ENCODE measurements at places on chromosomes 7 and 10.
A peak's percentile ranks its signal among the peaks of the same experiment; 100 is the strongest.

- DNase-seq = no peak
These were observed 22.1 kb upstream of the HSPB1 start for GRCh38 chr7:76280408-76280807.

DNA sequence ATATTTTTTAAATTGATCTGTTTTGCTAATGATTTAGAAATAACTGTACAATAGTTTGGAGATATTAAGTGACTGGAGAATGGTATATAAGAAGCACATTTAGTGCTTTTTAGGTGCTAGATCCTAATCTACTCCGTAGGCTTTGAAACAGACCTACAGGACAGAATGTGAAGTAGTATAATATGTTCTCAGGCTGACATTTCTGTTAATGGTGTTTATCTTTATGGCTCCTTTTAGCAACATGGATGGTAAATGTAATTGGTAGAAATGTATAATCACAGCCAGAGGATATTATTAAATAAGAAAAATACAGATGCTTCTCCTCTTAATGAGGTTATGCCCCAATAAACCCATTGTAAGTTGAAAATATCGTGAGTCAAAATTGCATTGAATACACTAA is 30.6 kb upstream of the CCDC7 start:
- no peak for DNase-seq

- DNase-seq = no peak
These were observed 74.0 kb downstream of the TLL2 start for GRCh38 chr10:96439725-96440124.

GRCh38 chr7:133623721-133624120 is 370.8 kb downstream of the EXOC4 start:
- no peak for DNase-seq

GRCh38 chr7:138945821-138946220 is 35.4 kb downstream of the KIAA1549 start:
- DNase-seq = no peak

GRCh38 chr7:7529328-7529727 is 6.3 kb downstream of the COL28A1 start:
- DNase-seq = no peak

DNA sequence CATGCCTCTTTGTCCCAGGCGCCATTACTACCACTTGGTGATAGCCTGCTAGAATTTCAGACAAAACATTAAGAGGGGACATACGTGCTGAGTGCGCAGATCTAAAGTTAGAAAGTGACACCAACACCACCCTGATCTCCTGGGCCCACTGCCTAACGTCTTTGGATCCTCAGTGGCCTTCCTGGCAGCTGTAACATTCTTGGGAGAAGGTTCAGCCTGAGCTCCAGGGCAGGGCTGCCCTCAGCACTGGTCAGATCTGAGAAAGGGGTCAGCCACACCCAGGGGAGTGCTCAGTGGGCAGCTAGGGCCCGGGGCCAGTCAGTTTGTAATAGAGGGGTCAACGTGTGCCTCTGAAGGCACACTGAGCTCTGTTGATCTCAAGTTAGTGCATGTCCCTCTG is 48.4 kb downstream of the ZCCHC24 start:
- no peak for DNase-seq

DNA sequence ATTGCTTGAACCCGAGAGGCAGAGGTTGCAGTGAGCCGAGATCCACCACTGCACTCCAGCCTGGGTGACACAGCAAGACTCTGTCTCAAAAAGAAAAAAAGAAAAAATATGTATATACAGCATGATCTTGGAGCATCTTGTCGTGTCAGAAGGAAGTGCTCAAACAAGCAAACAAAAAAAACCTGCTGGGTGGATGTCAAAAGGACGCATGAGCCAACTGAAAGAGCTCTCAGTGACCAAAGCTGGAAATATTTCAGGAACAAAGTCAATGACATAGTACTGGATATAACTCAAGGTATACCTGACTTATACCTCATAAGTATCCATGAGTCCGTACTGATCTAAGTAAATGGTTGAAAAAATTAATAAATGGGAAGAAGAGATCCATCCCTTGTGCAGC is 94.6 kb upstream of the ANLN start:
- DNase-seq = no peak

DNA sequence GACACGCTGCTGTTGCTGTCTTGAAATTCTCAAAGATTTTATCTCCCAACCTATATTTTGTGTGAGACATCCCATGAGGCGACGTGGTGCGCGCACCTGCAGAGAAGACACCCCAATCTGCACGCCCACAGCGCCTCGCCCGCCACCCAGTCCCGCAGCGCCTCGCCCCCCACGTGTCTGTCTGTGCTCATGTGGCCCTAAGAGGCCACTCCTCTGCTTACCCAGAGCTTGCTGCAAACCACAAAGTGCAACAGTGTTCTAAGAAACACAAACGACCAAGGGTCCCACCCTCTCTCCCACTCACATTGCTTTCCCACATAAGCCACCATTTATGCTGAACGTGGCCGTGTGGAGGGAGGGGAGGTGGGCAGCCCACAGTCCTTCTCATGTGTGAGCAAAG is 287.2 kb downstream of the PTPRN2 start:
- DNase-seq = no peak

- DNase-seq = peak; percentile 71
These were observed 8.3 kb upstream of the ATP6V0E2 start for GRCh38 chr7:149865437-149865836.
